ENCODE measurements at places on chromosomes 11 and 22.
A peak's percentile ranks its signal among the peaks of the same experiment; 100 is the strongest.

DNA sequence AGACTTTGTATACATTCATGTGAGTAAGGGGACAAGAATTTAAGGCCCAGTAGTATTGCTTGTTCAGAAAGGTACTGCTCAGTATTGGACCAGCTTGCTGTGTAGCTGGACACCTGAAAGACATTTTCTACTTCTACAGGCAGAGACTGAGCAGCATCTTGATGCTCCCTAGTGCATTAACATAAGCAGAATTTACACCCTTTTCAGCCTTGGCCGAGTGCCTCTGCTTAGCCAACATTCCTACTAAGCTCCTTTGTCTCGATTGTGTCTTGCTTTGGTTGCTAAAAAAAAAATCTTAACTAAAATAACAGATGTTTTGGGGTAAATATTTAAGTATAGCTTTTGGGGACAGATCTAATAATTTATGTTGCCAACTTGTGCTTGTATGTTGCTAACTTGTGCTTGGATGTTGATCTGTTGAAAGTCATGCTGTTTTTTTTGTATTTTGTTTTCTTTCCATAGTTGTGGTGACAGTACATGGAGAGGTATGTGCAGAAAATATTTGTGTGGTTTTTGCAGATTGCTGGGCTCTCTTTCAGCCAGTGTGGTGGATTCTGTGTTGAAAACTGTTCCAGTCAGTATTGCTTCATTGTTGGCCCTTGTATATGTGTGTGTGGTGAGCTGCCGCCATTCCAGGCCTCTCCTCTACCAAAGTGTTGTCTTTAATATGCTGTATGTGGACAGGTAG, 3.7 kb downstream of the PTS start:
- DNase-seq: peak; percentile 74

- no peak for DNase-seq
Observed at GRCh38 chr22:30305519-30305905, 16.2 kb upstream of the CASTOR1 start.

- no peak for DNase-seq
Observed at GRCh38 chr11:57586711-57587245, 10.7 kb upstream of the SERPING1 start.

DNA sequence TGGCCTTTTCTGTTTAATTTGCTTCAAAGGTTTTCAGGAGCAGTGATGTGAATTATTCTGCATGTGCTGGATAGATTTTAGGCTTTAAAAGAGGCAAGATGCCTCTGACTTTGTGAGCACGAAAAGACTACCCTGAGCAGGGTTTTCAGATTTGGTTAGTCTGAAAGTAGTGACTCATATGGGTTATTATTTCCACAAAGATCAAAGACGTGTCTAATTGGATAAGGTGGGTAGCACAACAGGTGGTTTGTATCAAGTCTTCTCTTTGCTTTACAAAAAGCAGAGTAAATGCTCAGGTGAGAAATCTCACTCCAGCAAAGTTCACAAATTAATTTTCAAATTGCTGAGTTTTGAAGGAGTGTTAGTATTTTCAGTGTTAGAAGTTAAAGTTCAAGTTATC, 37.6 kb upstream of the DBX1 start:
- DNase-seq: no peak

- no peak for DNase-seq
Observed at GRCh38 chr11:87033561-87033960, 4.2 kb upstream of the TMEM135 start.

All from AG09319 (cell line).